ENCODE measurements at places on chromosomes 2 and 18. TPM values are rescaled to one million over a fixed set of nuclear protein-coding genes. Genes with fewer than 3 reads are reported as not detected.

IL36A gene
- 167 TPM for total RNA-seq

CCDC102B gene
- total RNA-seq: 1.2 TPM

ELOA2 gene
- not detected for total RNA-seq

ERFE gene
- total RNA-seq: 0.44 TPM

RNASEH1 gene
- total RNA-seq: 10.6 TPM

CNPPD1 gene
- total RNA-seq: 49.3 TPM

ANKRD30B gene
- total RNA-seq: not detected

GBX2 gene
- not detected for total RNA-seq

UPP2 gene
- total RNA-seq: not detected

DYSF gene
- total RNA-seq: 3.4 TPM

TOGARAM2 gene
- total RNA-seq: 0.16 TPM

RBKS gene
- total RNA-seq: 4.5 TPM

EIF4E2 gene
- total RNA-seq: 55.7 TPM

GTF3C2 gene
- total RNA-seq: 50.8 TPM

FAP gene
- 1.3 TPM for total RNA-seq

LYG2 gene
- total RNA-seq: not detected

LIMS3 gene
- total RNA-seq: not detected
